ENCODE measurements at places on chromosomes 1 and 21.

- no peak for DNase-seq
These were observed 20.4 kb downstream of the LEPR start for GRCh38 chr1:65440915-65441314.

GRCh38 chr1:199857108-199857507 lies 170.4 kb upstream of the NR5A2 start:
- DNase-seq: no peak

DNA sequence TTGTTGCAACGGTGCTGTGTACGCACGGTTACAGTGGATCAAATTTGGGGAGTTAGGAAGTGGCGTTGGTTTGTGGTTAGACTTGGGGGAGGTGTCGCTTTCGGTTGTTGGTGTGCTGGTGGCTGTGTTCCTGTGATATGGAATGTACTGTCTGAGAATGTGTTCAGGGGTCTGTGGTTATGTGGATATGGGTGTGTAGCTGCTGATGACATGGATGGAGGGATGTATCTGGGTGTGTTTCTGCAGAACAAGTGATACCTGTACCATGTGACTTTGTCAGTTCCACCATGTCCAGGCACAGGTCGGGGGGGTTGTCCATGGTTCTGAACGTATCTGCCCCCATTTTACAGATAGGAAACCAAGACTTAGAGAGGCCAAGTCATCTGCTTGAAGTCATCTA lies 22.7 kb downstream of the PAX7 start:
- DNase-seq: peak; percentile 13

GRCh38 chr1:43387976-43388599 lies 1.5 kb downstream of the MED8 start:
- DNase-seq: no peak

- no peak for DNase-seq
These were observed 203.8 kb downstream of the LMX1A start for GRCh38 chr1:165152727-165153126.

DNA sequence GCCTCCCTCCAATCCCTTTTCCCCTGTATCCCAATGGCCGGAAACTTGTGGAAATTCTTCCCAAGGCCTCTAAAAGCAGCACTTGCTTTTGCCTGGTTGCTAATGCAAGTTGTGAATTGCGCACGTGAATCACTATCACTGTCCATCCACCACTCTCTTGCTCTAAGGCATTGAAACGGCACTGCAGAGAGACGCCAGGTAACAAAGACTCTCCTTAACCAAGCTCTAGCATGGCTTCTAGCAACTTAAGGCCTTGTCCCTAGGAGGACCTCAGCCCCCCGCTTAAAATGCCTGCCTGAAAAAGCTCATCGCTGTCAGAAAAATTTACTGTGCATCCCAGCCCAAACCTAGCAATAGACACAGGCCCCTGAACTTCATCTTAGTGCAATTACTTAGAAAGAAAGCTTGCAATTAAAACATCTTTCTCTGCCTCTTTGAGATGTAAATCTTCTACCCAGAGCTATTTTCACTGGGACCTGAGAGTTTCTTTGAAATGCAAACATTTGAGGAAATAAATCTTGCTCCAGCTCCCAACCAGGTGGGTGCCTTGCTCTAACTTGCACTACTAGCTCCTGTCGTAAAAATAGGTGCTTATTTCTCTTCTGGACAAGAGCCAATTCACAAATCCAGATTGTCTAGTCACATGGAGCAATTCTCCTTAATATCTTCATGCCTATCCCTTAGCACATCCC lies 32.9 kb upstream of the ITLN2 start:
- DNase-seq: no peak

DNA sequence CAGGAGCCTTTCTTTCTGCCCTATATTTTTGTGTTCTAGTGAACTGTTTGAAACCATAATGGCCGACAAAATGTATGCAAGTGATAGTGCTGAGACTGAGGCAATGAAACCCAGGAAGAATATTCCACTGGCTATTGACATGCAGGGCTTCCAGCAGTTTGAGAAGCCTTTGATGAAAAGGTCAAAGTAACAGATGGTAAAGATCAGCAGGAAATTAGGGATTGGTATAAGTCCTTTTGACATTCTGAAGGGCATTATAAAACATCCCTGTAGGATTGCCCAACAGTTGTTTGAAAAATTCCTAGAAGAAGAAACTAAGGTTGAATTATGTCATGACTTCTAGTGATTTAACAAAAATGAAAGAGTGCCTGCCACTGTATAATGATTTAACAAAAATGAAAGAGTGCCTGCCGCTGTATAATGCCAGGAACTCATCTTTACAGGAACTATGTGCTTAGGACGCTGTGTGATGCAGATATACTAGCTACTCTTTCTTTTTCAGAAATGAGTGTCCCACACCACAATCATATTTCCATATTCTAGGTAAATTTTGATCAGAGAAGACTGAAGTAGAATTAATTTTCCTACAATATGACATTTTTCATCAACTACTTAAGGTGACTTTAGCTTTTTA lies 283.9 kb upstream of the ST6GALNAC5 start:
- DNase-seq: no peak

GRCh38 chr1:114153261-114154145 lies at the start of gene SYT6:
SYT6 (minus strand) TSS chr1:114153869; CDS start chr1:114153772, 97 bp downstream.
- no peak for DNase-seq

GRCh38 chr1:43405219-43405875 lies 15.6 kb downstream of the SZT2 start:
- no peak for DNase-seq

DNA sequence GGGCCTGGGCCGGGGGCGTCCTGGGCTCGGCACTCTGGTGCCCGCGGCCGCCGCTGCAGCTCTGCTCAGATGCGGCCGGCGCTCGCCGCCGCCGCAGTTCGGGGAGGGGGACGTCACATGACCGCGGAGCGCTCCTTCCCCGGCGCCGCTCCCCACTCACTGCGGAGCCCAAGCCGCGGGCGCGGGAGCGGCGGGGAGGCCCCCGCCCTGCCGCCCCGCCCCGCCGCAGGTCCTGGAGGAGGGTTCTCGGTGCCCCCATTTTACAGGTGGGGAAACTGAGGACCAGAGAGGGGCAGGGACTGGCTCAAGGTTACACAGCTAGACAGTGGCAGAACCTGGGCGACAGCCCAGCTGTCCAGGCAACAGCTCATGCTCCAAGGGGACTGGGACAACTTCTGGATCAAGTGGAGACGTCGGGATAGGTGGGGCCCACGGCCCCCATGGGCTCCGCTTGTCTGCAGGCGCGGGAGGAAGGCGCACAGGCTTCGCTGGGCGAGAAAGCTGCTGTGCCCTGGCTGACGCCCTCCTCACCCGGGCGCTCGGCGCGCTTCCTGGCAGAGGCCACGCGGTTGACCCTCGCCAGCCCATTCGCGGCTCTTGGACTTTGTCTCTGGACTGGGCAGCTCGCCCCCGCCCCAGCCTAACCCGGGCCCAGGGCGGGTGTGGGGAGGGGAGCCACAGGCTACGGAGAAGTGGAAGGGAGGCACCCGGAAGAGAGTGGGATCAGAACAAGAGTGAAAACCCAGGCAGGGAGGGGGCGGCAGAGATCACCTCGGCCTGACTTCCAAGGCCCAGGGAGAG lies at the start of gene RAP1GAP:
Gene RAP1GAP (minus strand): TSS at position 100 of the 801 bp plus-strand sequence. CDS start 49,325 bp downstream, outside the sequence.
- DNase-seq: no peak

- DNase-seq: no peak
These were observed 361.9 kb downstream of the HLX start for GRCh38 chr1:221241157-221241556.

DNA sequence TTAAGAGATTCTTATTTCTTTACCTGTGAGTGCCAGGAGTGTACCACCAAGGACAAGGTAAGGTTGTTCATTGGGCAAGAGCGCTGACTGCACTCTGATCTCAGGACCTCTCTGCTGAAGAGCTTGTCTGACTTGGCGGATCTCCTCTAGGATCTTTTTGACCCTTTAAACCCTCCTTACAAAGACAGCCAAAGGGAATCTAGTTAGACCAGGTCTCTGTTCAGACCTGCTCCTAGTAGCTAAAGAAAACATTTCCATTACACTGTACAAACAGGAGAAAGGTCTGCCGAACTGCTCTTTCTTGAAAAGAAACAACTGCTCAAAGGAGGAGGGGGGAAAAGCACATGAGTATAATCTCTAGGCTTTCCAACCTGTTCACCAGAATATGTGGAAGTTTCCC lies 49.3 kb downstream of the SMYD2 start:
- DNase-seq: no peak

GRCh38 chr1:203088441-203088840 lies 2.6 kb upstream of the MYOG start:
- DNase-seq: no peak

DNA sequence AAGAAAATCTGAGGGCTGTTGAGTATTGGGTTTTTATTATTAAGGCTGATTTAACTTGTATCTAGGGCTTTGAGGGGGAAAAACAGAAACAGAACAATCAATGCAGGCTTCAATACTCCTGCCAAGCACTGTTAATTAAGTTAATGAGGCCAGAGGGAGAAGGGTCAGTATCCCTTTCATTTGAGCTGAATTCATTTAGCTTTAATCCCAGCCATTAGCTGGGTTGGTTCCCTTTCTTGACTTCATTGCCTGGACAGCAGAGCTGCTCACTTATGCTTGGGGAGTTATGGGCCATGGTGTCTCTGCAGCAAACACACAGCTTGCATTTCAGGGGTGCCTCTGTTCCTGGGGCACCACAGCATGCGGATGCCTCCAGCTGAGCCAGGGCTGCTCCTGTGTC lies 16.3 kb downstream of the TLR5 start:
- DNase-seq: no peak

DNA sequence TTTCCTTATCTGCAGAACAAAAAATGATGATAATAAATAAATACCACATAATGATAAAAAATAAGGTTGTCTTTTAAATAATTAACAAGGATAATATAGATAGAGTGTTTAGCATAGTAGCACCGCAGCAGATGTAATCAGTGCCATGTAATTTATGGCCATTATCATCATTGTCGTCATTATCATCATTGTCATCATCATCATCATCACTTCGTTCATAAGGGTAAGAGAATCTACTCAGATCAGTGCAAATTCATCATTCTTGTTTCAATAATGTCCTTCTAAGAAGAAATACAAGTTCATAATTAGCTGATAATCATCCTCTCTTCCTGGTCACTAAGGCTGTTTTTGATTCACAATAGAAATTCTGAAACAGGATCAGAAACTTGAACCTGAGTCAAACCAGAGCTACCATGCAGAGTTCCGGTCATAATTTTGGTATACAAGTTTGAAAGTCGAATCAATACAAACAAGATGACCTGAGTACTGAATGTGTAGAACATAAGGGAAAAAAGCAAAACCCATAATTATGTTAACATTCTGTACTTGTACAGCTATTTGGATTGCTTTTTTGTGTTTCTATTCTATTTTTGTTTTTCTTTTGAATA lies 172.0 kb downstream of the LRRC40 start:
- DNase-seq: no peak

- no peak for DNase-seq
These were observed 60.1 kb downstream of the KIAA0040 start for GRCh38 chr1:175132436-175132835.

- DNase-seq: no peak
These were observed 70.9 kb downstream of the WDR64 start for GRCh38 chr1:241722947-241723346.

DNA sequence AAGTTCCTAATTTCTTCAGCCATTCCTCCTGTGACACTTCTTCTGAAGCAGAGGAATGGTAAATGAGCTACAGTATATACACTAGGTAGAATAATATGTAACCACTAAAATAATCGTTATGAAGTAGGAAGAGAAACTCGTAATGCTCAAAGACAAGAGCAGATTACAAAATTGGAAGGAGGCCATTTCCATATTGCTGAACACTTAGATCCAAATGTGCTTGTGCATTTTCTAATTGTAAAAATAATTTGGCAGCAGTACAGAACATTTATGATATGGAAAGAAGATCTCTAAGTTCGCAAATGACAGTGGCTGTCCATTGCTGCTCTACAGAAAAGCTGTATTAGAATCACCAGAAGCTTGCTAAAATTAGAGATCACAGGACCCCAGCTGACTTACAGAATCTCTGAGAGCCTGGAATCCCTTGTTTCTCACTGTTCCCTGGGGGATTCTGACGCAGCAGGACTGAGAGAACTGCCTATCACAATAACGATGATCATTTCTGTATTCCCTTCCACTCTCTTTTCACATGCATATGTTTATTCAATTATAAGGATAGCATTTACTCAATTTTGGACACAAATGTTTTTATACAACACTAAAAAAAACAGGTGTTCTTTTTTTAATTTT lies 242.1 kb downstream of the OMA1 start:
- no peak for DNase-seq

DNA sequence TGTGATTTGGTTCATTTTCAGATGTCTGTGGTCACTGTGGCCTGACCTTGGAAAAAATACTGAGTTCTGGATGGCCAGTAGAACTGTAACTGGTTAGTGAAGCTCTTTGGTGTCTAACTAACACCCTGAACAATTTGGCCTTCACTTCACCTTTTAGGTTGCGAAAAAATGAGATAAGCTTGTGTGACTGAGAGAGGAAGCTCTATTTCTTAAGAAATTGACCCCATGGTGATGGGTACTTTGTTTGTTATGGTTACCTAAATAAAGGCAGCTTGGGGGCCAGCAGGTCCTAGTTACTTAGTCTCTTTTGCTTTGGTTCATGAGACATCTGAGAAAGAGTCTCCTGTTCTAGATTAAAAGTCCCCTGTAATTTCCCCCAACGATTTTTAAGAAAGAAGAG lies 181.6 kb downstream of the ZNF326 start:
- DNase-seq: no peak

GRCh38 chr1:201999625-202000238 lies 10.7 kb upstream of the ELF3 start:
- DNase-seq: peak; percentile 27

DNA sequence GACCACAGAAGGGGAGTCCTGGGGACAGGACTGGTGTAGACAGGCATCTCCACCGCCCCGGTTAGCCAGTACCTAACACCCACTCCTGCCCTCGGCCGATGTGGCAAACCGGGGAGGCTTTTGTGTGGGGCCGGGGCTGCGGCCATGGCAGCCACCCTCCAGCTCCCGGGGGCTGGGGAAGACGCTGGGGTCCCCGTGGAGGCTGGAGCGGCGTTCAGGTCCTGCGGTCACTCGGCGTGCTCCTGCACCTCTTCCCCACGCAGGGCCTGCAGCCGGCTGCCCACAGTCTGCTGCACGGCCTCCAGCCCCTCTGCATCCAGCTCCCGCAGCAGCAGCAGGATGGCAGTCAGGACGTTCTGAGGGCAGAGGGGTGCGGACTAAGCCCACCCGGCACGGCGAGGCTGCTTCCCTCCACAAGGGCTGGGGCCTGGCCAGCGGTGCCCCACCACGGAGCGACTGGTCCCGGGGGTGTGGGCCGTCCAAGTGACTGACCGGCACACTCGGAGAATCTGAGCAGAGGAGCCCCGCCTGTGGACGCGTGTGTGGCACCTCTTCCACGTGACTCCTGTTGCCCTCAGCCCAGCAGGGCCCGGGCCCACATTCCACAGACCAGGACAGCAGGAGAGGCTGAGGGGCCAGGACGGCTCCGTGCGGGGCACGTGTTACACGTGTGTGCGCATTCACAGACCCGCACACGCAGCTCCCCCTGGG lies 9.1 kb downstream of the CFAP410 start:
- DNase-seq: no peak

GRCh38 chr1:76140227-76140626 lies 65.7 kb downstream of the ST6GALNAC3 start:
- no peak for DNase-seq

GRCh38 chr1:207748737-207749528 lies 2.9 kb upstream of the CD46 start:
- DNase-seq: no peak

- no peak for DNase-seq
These were observed 24.1 kb downstream of the ADSS2 start for GRCh38 chr1:244427647-244428046.

Data from CD4-positive, alpha-beta T cell (primary cell).